ENCODE measurements at places on chromosomes 5 and 9. TPM values are rescaled to one million over a fixed set of nuclear protein-coding genes. Genes with fewer than 3 reads are reported as not detected.
A peak's percentile ranks its signal among the peaks of the same experiment; 100 is the strongest.

DNA sequence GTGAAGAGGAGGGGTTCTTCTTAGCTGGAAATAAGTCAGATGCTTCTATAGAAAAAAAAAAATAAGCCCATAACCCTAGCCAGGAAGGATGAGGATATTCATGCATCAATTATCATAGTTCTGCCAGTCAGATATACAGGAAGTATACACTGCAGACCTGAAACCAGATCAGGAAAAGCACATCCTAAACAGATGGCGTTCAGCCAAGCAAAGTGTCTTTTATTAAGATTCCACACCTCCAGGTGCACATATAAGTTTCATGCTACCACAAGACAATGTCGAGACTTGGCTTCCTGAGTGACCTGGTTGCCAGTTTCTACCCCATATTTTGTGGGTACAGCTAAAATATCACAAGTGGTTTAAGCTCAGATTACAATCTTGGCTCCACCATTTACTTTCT is 108.3 kb downstream of the CETN3 start:
- DNase-seq: no peak

DNA sequence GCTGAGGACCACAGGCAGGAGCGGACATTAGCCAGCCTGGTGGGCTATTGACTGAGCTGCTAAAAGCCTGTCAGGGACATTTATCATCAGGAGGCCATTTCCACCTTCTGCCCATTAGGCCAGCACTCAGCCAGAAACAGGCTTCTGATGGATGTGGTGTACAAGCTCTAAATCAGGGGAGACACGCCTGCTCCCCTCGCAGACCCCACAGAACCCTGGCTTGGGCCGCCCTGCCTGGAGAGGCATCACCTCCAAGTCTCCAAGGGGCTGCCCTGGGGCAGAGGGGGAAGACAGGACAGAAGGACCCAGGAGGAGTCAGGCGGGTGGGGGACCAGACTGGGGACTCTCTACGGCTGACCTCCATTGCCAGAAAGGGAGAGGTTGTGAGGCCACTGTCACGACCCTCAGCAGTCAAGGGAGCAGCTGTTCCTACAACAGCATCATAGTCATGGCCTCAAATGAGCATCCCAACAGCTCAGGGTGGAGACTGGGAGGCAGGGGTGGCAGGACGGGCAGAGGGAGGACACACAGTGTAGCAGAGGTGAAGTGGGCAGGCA is 24.0 kb upstream of the TRIM14 start:
- DNase-seq: peak; percentile 45

GRCh38 chr9:95001720-95002119 is 275.2 kb downstream of the AOPEP start:
- no peak for DNase-seq

Gene ANKRD55
- not detected for total RNA-seq

- no peak for DNase-seq
Measured at GRCh38 chr9:79268806-79269205, 303.0 kb upstream of the TLE4 start.

GRCh38 chr5:149886692-149887470 is 57.7 kb downstream of the PDE6A start:
- no peak for DNase-seq

Gene SNCB
- 3.7 TPM for total RNA-seq

GRCh38 chr5:130666462-130666861 is 498.6 kb downstream of the HINT1 start:
- DNase-seq: no peak

- DNase-seq: no peak
Measured at GRCh38 chr9:15304632-15305031, 2.4 kb downstream of the TTC39B start.

- DNase-seq: no peak
Measured at GRCh38 chr5:65718576-65719310, 3.2 kb downstream of the SGTB start.

Gene PRR16
- total RNA-seq: 0.25 TPM

DNA sequence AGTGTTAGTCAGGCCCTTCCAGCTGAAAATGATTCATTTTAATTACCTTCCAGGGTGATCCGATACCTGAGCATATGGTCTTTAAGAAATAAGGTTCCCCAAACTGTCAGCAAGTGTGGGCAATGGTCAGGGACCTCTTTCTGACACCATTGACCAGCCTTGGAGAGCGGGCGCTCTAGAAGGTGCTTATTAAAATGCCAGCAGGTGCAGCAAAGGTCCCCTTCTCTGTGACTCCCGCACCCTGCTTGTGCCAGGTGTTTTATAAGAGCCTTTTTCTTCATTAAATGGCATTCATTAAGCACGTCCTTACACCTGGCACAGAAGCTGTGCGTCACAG is 85.3 kb downstream of the MVB12B start:
- no peak for DNase-seq

- DNase-seq: no peak
Measured at GRCh38 chr9:135700525-135700924, 1.2 kb upstream of the SOHLH1 start.

- DNase-seq: peak; percentile 43
Measured at GRCh38 chr5:73265641-73266040, 92.6 kb downstream of the TMEM174 start.

Gene BTNL8
- total RNA-seq: not detected

GRCh38 chr5:112977440-112977861 is 853 bp downstream of the DCP2 start:
- no peak for DNase-seq

- no peak for DNase-seq
Measured at GRCh38 chr9:136616948-136617695, 45.6 kb upstream of the EGFL7 start.

DNA sequence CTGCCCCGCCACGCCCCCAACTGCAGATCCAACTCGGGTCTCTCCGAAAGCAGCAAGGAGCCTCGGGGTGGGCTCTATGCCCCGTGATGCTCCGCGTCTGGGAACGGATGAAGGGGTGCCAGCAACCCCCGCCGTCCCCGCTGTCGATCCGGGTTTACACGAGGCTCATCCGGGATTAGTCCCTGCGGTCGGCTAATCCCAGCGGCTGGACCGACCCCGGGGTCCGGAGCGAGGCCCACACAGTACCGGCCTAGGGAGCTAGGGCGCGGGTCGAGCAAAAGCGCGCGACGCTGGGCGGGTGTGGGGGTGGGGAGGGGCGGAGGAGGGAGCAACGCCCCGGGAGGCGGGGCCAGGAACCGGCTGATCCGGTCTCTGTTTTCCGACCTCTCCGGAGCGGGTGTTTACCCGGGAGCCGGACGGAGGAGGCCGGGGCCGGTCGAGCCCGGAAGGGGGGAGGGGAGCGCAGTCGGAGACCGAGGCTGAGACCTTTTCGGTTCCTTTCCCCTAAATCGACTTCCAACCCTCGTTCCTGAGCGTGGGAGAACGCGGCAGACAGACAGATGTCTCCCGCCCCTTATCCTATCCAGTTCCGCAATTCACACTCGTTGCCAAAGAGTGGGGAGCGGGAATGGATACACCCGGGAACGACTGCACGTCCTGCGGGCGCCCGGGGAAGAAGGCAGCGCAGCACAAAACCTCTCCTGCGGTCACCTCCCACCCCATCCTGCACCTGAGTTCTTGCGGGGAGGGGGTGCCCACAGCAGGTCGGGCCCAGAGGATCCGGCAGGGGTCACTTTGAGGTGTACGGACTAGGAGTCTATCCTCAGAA is 28.6 kb downstream of the PCDH1 start:
- peak; percentile 87 for DNase-seq

- no peak for DNase-seq
Measured at GRCh38 chr5:61245936-61246335, 83.7 kb upstream of the SMIM15 start.

DNA sequence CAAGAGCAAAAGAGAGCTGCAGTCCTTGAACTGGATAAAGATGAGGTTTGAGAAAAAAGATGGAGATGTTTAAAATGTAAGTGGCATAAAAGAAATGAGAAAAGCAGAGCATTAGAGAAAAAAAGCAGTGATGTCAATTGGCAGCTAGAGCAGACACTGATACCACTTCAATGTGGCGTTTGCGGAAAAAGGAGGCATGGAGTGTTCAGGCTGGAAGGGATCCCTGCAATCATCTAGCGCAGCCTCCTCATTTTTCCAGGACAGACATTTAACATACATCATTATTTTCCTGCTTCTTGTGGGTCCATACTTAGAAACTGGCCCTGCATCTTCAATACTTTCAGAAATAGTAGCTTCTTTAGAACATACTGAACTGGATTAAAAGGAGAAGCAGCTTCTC is 563.8 kb downstream of the PTPRD start:
- DNase-seq: no peak

Gene GRXCR2
- not detected for total RNA-seq

Gene LHX6
- total RNA-seq: 2.8 TPM

DNA sequence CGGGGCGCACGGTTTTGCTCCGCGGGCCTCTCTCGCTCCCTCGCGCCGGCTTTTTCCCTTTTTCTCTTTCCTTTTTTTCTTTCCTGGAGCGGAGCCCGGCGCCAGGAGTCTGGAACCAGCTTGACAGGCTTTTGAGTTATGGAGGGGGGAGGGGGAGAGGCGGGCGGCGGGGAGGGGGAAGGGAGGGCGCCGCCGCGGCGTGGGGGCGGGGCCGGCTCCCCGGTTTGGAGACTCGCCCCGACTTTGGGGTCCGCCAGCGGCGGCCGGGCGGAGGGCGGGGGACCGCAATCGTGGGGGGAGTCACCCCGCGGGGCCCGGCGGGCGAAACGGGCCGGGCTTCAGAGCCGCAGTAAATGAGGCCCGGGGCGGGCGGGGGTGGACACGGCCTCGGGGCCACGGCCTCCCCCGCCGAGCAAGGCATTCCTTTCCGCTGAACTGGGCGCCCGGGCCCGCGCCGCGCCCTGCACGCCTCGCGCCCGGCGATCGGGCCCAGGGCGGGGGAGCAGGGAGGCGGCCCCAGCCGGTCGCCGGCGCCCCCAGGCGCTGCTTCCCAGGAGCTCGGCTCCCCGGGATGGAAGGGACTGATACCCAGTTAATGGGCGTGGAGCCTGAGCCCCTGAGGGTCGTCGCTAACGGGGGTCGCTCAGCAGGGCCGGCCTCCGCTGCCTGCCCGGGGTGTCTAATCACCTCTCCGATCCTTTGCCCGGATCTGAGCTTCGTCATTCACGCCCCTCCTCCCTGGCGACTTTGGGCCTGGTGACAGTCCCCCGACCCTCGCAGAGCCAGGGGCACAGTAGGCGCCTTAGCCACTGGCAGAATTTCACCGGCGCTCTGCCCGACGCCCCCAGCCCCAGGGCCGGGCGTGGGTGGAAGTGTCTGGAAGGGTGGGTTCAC is 138.1 kb downstream of the C9orf50 start:
- peak; percentile 65 for DNase-seq

DNA sequence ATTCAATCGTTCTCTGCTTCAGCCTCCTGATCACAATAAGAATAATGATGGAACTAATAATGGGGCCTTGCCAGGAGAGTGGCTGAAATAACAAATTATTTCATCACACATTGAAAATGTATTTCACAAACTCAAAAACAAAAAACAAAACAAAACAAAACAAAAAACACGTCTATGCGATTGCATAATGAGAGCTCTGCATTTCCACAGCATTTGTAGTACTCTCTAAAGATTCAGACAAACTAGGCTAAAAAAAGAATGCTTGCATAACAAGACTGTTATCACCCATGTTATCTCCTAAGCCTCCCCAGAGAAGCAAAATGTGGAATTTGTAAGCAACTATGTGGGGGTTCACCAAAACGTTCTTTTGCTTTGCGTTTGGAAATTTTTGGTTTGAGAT is 48.1 kb downstream of the PRELID2 start:
- DNase-seq: no peak

- DNase-seq: no peak
Measured at GRCh38 chr9:88258601-88259000, 120.3 kb upstream of the SPATA31C2 start.

DNA sequence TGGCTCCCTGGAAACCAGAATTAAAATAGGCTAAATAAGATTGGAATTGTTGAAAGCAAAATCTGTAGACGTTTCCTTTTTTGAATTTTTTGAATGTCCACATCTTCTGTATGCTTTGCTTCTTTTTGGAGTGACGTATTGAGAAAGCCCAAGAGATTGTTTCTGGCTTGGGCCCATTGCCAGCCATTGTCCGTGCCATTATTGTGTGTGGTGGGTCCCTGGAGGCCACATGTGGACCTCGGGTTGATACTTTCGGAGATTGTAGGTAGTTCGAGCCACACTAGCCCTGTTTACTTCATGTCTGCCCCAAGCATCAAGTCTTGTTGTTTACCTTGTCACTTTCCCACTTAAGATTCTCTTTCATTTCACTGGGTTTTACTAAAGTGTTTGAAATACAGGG is 106.0 kb downstream of the PALM2AKAP2 start:
- DNase-seq: no peak

Gene INSL4
- not detected for total RNA-seq

- no peak for DNase-seq
Measured at GRCh38 chr5:3605298-3606010, 9.8 kb downstream of the IRX1 start.

Gene PTGES
- total RNA-seq: 1.0 TPM

DNA sequence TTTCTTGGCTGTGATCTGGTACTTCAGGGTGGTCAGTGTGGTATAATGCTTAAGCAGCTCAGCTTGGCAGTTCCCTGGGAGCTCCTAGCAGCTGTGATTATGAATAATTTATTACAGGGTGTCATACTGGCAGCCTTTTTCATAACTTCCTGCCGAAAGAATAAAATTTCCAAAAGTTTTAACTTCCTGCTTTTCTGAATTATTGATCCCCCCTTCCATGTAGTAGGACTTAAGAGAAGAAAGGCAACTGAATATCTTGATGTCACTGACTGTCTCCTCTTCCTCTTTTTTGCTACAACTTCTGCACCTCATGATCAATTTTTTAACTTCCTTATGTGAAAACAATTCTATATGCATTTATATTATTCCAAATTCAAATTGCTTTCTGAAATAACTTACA is 74.3 kb upstream of the SPEF2 start:
- no peak for DNase-seq

DNA sequence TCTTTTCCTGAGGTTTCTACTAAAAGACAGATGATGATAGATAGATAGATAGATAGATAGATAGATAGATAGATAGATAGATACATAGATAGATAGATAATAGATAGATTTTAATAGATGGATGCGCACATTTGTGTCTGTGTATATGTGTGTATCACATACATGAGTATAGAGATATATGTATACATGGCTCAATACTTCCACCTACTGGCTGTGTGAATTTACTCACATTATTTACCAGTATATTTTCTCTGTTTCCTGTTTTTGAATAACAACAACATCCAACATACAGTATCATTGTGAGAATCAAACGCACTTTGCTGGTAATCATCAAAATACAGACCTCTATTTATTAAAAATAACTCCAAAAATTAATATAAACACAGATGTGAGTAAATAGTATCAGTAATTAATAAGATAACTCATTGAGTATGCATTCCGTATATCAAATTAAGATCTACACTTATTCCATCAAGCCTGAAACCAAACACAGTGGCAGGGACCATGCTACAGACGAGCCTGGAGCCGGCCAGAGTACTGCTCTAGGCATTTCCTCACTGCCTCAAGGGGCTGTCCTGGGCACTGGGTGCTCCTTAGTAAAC is 338.0 kb downstream of the SEMA5A start:
- no peak for DNase-seq

All from glutamatergic neuron (in vitro differentiated cells).